ENCODE measurements at places on chromosomes 1 and 21. TPM values are rescaled to one million over a fixed set of nuclear protein-coding genes. Genes with fewer than 3 reads are reported as not detected.
A peak's percentile ranks its signal among the peaks of the same experiment; 100 is the strongest.

DNA sequence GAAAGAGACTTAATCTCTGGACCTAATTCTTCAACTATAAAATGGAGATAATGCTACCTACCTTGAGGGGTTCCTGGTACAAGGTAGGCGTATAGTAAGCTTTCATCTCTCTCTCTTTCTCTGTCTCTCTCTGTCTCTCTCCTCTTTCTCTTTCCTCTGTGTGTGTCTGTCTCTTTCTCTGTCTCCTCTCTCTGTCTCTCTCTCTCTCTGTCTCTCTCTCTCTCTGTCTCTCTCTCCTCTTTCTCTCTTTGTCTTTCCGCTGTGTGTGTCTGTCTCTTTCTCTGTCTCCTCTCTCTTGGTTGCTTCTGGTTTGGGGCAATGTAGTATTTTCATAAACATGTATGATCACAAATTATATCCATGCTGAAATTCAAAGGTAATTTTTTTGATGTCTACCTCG is 76.1 kb upstream of the UBE2U start:
- no peaks in the 10 kb centered on the region for H3K36me3 ChIP-seq
- H3K4me1 ChIP-seq: no peaks in the 10 kb centered on the region
- no peak overlapping the region for H3K4me3 ChIP-seq
- no peak for DNase-seq
- no peak overlapping the region for H3K27ac ChIP-seq

GRCh38 chr1:46490656-46491442 is 1.2 kb downstream of the DMBX1 start:
- peak; percentile 59 for DNase-seq
- no peaks in the 10 kb centered on the region for H3K36me3 ChIP-seq
- H3K27me3 ChIP-seq: peaks cover 80% of the 10 kb centered on the region
- H3K4me1 ChIP-seq: no peaks in the 10 kb centered on the region

DNA sequence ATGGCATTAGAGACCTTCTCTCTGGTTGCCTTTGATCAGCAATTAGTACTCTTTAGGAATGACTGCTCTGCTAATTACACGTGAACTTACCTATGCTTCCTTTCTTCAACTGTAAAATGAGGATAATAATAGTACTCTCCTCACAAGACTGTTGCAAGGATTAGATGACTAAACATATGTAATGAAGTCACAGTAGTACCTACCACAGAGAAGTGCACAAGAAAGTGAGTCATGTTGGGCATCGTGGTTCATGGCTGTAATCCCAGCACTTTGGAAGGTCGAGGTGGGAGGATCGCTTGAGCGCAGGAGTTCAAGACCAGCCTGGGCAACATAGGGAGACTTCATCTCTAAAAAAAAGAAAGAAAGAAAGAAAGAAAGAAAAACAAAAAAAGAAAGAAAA is 68.1 kb upstream of the AK4 start:
- H3K27me3 ChIP-seq: no peaks in the 10 kb centered on the region
- no peak for DNase-seq
- no peaks in the 10 kb centered on the region for H3K36me3 ChIP-seq
- H3K27ac ChIP-seq: no peak overlapping the region
- H3K4me3 ChIP-seq: no peak overlapping the region
- no peaks in the 10 kb centered on the region for H3K4me1 ChIP-seq

DNA sequence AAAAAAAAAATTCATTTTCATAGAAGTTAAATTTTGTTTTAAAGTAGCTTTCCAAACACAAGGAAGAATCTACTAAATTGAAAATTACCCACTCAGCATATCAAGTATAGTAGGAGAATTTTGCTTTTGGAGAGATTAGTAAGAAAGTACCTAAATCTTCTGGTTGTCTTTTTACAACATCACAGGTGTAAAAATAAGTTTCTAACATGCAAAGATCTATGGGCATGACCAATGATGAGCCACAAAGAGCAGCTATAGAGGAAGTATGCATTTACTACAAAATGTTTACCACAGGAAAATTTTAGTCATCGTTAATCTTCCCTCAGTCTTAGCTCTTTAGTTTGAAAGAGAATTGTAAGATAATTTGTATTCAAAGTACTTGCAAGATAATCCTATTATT is 28.1 kb downstream of the ANGPTL3 start:
- no peak overlapping the region for H3K27ac ChIP-seq
- H3K27me3 ChIP-seq: no peaks in the 10 kb centered on the region
- no peaks in the 10 kb centered on the region for H3K4me1 ChIP-seq
- DNase-seq: no peak
- H3K36me3 ChIP-seq: peaks cover 2% of the 10 kb centered on the region
- H3K4me3 ChIP-seq: no peak overlapping the region

MRPL24 gene
- 71.9 TPM for total RNA-seq

C8B gene
- not detected for total RNA-seq

All from kidney (tissue), 22 donors.